SW480 (cell line): ENCODE measurements at places on chromosomes 5 and 9.
A peak's percentile ranks its signal among the peaks of the same experiment; 100 is the strongest.

DNA sequence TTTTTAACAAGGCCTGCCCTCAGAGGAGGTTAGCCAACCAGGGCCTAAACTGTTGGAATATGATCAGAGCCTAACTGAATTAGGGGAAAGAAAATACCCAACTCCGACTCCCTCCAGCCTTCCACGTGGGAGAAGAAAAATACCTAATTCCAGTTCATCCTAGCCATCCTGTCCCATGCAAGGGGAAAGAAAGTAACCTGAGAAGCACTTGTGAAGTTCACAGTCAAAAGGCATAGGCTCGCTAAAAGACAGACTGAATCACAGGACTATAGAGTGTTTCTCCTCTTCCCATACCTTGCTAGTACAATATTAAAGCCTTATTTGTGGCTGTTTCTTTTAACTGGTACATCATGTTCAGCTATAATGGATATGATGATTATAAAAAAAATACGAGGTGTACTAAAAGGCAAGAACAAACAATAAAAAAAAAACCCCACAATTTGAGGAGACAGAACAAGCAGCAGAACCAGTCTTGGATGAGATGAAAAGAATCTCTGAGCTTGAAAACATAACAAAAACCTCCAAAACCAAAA, 18.0 kb upstream of the ATP10B start:
- DNase-seq = no peak

DNA sequence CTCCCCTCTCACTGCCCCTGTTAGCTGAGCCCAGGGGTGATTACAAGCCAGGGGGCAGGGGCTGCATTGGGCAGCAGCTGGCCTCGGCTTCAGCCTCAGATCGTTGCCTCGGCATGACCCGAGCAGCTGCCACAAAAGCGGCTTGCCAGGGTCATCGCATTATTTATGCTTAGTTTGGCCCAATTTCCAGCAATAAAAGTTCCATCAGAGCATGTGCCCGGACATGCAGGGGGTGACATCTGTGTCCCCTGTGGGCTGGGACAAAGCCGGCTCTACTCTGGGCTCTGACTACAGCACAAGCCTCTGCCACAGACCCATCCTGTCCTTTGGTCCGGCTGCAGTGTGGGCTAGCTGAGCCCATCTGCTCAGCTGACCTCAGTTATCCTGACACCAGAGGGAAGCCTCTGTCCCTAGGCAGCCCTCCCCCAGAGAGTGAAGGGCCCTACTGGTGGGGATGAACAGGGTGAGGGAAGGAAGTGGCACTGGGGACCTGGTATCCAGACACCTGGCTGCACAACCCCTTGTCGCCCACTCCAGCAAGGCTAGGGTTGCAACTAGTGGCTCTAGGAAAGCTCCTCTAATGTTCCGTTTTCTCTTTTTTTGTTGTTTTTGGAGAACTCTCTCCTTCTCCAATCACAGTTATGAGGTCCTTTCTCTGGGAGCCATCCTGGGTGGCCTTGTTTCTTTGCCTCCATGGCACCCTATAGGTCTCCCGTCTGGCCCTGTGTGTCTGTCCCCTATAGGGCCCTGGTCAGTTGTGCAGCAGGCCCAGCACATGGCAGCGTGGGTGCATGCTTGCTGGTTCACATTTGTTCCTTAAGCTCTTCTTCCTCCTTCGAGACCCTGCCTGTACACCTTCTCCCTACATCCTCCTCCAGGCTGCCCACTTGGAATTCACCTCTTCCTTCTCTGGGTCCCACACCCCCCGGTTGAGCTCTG, 13.3 kb upstream of the GADD45G start:
- DNase-seq = no peak

- DNase-seq = no peak
These were observed 57.9 kb upstream of the FTMT start for GRCh38 chr5:121793791-121794190.

GRCh38 chr9:25678147-25678666, at the start of gene TUSC1:
Gene TUSC1 (minus strand): TSS chr9:25678444. CDS start chr9:25678312, 132 bp downstream.
- DNase-seq = peak; percentile 60
